Upper lobe of right lung (tissue), 1 donor: ENCODE measurements at places on chromosomes 11 and 22. TPM values are rescaled to one million over a fixed set of nuclear protein-coding genes. Genes with fewer than 3 reads are reported as not detected.

AGBL2 gene
- total RNA-seq: 0.96 TPM

DNA sequence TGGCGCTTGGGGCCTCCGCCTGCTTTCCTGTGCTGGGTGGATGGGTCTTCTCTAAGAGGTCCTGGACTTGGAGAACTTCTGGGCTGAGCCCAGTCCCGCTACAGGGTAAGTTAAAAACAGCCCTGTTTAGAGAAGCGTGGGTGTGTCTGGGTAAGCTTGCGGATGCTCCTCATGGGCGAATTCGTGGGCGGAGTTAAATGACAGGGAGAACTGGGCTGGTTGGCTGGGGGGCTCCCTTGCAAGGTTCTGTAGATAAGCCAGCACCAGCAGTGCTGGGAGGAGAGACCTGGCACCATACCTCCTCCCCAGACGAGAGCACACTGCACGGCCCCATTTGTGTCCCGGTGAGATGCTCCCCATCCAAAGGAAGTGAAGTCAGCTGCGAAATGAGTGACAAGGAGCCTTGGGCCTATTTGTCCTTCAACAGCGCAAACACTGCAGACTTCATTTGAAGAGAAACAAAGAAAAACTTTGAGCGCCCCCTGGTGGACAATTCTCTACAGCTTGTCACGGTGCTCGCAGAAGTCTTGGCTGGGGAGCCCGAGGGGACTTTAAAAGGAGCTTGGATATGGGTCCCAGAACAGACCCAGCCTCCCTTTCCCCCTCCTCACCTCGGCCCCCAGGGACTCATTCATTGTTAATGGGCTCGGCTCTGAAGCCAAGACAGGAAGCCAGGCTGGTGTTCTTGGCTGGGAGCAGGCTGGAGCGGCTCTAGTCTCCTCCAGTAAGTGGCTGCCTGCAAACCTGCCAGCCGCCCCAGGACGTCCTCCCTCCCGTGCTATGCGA, 39.5 kb downstream of the TP53I11 start:
- DNase-seq: peak; percentile 73
- no peak overlapping the region for H3K4me3 ChIP-seq
- H3K27me3 ChIP-seq: no peaks in the 10 kb centered on the region
- H3K4me1 ChIP-seq: peaks cover 4% of the 10 kb centered on the region

RBM7 gene
- 30.1 TPM for total RNA-seq

GRCh38 chr11:82732348-82732733, 1.3 kb downstream of the FAM181B start:
- no peaks in the 10 kb centered on the region for H3K4me1 ChIP-seq
- peaks cover 69% of the 10 kb centered on the region for H3K27me3 ChIP-seq
- no peak for DNase-seq

- H3K27ac ChIP-seq: no peak overlapping the region
- H3K4me1 ChIP-seq: no peaks in the 10 kb centered on the region
- H3K36me3 ChIP-seq: no peaks in the 10 kb centered on the region
- peak; percentile 61 for DNase-seq
- no peak overlapping the region for H3K4me3 ChIP-seq
Observed at GRCh38 chr11:1220941-1221721, 1.7 kb upstream of the MUC5B start.

DNA sequence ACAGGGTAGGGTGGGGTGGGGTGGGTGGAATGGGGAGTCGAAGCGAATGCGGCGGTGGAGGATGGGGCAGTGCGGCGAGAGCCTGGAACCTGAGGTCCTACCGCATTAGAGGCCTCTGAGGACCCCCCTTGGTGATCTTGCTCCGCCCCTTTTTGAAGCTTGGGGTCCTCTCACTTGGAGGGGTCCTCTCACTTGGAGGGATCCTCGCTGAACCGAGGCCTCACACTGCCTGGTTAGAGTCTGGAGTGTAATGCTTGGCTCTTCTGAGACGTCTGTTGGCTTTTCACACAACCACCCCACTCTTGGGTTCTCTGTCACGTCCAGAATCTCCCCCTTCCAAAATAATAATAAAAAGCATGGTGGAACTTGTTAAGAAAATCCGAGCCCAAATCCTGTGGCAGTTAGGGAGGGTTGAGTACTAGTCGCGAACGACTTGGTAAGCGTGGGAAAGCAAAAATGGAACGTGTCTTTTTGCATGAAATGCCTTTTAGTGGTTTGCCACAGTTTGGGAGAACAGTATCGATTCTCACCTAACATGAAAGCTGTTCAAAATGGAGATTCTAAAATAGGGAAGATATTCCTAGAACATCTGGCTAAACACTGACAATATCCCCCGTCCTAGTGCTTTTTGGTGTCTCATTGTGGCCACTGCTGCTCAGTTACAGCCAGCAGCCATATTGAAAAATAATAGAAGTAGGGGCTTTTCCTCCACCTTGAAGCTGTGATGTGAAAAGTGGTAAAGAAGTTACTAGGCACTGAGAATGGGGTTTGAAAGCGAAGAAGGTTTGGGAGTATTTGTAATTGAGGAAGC, 822 bp downstream of the RBX1 start:
- peak overlapping the region; percentile 97 for H3K27ac ChIP-seq
- peaks cover 31% of the 10 kb centered on the region for H3K36me3 ChIP-seq
- peaks cover 19% of the 10 kb centered on the region for H3K4me1 ChIP-seq
- no peak for DNase-seq
- no peaks in the 10 kb centered on the region for H3K27me3 ChIP-seq
- peak overlapping the region; percentile 58 for H3K4me3 ChIP-seq

DNA sequence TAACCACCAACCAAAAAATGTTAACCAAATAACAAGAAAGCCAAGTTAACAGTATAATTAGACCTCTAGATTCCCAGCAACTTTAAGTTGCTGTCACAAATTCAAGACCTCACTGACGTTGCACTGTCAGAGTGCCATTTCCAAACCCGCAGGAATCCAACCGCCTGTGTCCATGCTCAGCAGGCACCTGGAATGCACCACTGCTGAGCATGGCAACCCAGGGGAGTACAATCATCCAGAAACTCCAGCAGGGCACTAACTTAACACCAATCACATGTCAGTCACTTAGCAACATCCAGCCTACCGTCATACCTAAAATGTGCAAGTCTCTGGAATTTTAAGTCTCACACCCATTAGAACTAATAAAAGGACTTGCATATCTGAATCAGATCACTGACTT, 48.8 kb downstream of the SMCO4 start:
- H3K27ac ChIP-seq: no peak overlapping the region

HEPN1 gene
- total RNA-seq: not detected

DNA sequence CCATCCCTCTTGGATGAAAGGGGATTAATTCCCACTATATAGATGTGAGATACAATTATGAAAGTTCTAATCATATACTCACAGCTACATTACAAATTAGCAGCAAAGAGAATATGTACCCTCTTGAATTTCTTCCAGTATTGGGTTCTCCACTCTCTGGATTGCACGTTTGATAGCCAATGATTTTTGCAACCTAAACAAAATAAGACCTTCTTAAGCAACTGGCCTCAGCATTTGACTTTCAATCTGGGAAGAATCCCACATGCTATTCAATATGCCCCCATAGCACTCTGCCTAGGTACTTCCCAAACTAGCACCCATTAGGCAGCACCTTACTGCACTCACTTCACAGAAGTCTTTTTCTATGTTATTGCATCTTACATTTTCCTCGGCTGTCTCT, 55.8 kb downstream of the ETS1 start:
- no peak overlapping the region for H3K4me3 ChIP-seq
- no peak overlapping the region for H3K27ac ChIP-seq
- no peaks in the 10 kb centered on the region for H3K36me3 ChIP-seq
- no peak for DNase-seq

- no peaks in the 10 kb centered on the region for H3K27me3 ChIP-seq
- peak overlapping the region; percentile 88 for H3K4me3 ChIP-seq
- peak overlapping the region; percentile 99 for H3K27ac ChIP-seq
- DNase-seq: peak; percentile 93
Observed at GRCh38 chr11:208181-208916, 841 bp downstream of the RIC8A start.

CYP2R1 gene
- total RNA-seq: 14.7 TPM

- H3K27me3 ChIP-seq: no peaks in the 10 kb centered on the region
- H3K36me3 ChIP-seq: no peaks in the 10 kb centered on the region
- no peaks in the 10 kb centered on the region for H3K4me1 ChIP-seq
- no peak overlapping the region for H3K4me3 ChIP-seq
- DNase-seq: no peak
Observed at GRCh38 chr11:95503047-95503446, 272.0 kb upstream of the SESN3 start.

DNA sequence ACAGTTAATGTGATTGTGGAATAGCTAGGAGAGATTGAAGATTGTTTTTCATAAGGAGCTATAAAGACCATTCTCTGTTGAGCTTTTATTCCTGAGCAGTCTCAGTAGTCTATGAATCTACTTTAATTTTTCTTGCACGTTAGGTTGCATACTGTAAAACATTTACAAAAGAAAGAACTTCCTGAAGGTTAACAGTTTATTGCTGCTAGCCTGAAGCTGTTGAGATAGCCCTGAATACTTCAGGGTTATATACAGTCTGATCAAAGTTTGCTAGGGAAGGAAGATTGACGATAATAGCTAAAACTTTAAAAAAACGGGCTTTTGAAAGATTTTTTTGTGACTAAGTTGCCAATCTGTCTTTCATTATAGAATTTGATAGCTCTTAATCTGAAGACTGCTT, 64.8 kb downstream of the PPP6R3 start:
- H3K27ac ChIP-seq: no peak overlapping the region
- no peaks in the 10 kb centered on the region for H3K27me3 ChIP-seq
- peaks cover 81% of the 10 kb centered on the region for H3K36me3 ChIP-seq
- H3K4me3 ChIP-seq: no peak overlapping the region

PHETA2 gene
- 15.4 TPM for total RNA-seq

GRCh38 chr11:76064192-76064591, 142.1 kb downstream of the WNT11 start:
- peaks cover 38% of the 10 kb centered on the region for H3K36me3 ChIP-seq
- no peak for DNase-seq
- H3K4me1 ChIP-seq: peaks cover 6% of the 10 kb centered on the region

- no peak for DNase-seq
- H3K36me3 ChIP-seq: no peaks in the 10 kb centered on the region
- peaks cover 33% of the 10 kb centered on the region for H3K27me3 ChIP-seq
- H3K27ac ChIP-seq: no peak overlapping the region
- H3K4me1 ChIP-seq: peaks cover 6% of the 10 kb centered on the region
Observed at GRCh38 chr11:111515591-111515990, 1.0 kb downstream of the HOATZ start.

MMP1 gene
- 19.1 TPM for total RNA-seq

CRYBB3 gene
- 0.72 TPM for total RNA-seq

RAG2 gene
- not detected for total RNA-seq

DNA sequence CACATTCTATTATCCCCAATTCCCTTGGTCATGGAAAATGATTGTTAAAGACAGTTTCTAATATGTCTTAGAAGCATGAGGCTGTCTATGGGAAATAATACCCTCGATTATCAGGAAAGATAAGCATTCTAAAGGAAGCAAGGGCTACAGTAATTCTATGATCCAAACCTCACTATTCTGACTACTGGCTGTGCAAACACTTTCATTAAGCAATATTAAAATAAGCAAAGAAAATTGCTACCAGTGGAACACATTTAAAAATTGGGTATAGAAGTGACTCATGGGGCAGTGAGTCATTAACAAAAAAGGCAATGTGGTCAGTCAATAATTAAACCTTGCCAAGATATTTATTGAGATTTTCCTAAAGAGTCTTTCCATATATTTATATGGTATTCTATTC, 1415.2 kb upstream of the TENM4 start:
- H3K27me3 ChIP-seq: no peaks in the 10 kb centered on the region
- H3K4me3 ChIP-seq: no peak overlapping the region
- no peaks in the 10 kb centered on the region for H3K4me1 ChIP-seq
- no peak for DNase-seq
- no peaks in the 10 kb centered on the region for H3K36me3 ChIP-seq

DNA sequence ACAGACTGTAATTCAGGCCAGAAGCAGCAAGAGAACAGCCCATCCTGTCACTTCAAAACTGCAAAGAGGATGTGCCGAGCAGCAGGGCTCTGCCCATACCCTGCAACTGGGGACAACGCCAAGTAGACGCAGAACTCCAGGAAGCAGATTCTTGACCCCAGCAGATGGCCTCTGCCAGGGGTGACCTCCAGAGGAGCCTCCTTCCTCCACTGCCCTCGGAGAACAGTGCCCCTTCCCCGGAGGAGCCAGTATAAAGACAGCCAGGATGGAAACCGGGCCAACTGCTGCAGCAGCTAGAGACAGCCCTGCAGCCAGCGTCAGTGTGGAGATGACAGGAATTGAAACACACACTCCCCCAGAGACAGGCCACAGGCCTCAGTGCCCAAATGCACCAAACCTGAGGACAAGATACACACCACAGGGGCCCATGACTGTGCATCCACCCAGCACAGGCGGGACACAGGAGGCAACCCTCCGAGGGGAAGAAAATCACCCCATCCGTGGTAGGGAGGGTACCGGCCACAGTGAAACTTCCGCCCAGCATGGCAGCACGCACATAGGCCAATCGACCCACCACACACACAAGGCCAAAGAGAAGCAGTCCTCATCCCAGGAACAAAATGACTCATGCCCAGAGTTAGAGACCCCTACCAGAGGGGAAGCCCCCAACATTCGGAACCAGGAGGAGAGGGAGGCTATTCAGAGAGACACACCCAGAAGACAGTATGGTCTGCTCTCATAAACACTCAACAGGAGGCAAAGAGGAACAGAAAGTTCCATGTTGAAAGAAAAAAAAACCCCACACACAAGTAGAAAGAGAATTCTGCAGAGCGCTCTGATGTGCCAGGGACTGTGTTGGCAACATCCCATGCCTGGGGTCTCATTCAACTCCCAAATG, 5.6 kb downstream of the AHNAK start:
- no peaks in the 10 kb centered on the region for H3K27me3 ChIP-seq
- peak overlapping the region; percentile 85 for H3K4me3 ChIP-seq
- H3K4me1 ChIP-seq: peaks cover 74% of the 10 kb centered on the region
- H3K27ac ChIP-seq: peak overlapping the region; percentile 99
